ENCODE measurements at places on chromosomes 16 and 17.

- DNase-seq = peak; percentile 43
Measured at GRCh38 chr17:74241431-74241830, 28.1 kb downstream of the TTYH2 start.

DNA sequence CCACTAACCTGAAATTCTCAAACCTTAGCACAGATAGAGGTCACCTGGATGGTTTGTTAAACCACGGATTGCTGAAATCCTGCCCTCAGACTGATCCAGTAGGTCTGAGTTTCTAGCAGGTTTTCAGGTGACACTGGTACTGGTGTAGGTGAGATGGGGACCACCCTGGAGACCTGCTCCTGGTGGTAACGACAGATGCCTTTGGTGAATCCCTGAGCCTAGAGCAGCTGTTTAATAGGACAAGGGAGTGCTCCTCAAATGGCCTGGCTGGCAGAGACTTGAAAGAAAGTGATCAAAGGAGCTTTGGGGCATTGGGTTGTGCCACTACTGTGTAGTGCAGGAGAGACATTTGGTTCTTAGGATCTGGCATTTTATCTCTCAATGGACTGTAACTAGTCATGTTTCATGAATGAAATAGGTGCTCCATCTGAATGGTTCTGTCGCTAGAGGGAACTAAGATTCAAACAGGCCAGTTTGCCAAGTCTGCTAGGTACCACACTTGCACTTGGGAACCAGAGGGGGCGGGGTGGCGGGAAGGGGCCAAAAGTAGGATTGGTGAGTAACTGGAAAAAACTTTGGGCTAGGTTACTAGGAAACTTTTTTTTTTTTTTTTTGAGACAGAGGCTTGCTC is 2.9 kb upstream of the IFI35 start:
- DNase-seq = peak; percentile 81

GRCh38 chr17:49104511-49105074 is 28.0 kb upstream of the B4GALNT2 start:
- no peak for DNase-seq

GRCh38 chr17:80798595-80799537 is 192.8 kb upstream of the CHMP6 start:
- DNase-seq = no peak

DNA sequence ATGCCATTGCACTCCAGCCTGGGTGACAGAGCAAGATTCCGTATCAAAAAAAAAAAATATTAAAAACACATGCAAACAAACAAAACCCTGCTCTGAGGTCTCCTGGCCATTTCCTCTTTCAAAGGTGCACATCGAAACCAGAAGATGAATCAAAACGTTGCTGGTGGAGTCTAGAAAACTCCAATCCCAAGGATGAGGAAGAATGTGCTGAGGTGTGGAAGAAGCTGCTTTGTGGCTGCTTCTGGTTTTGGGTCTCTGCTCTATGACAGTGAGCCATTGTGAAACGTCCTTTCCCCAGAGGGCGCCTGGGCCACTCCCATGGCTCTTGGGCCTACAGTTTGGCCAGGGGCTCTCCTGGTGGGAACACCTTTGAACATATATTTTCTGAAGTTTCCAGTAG is 112.6 kb downstream of the IRF8 start:
- DNase-seq = no peak

GRCh38 chr16:71721066-71721740 is 3.3 kb downstream of the PHLPP2 start:
- no peak for DNase-seq

- DNase-seq = no peak
Measured at GRCh38 chr16:68668266-68668665, 23.2 kb downstream of the CDH3 start.

- DNase-seq = no peak
Measured at GRCh38 chr17:8222380-8222629, 11.9 kb upstream of the AURKB start.

DNA sequence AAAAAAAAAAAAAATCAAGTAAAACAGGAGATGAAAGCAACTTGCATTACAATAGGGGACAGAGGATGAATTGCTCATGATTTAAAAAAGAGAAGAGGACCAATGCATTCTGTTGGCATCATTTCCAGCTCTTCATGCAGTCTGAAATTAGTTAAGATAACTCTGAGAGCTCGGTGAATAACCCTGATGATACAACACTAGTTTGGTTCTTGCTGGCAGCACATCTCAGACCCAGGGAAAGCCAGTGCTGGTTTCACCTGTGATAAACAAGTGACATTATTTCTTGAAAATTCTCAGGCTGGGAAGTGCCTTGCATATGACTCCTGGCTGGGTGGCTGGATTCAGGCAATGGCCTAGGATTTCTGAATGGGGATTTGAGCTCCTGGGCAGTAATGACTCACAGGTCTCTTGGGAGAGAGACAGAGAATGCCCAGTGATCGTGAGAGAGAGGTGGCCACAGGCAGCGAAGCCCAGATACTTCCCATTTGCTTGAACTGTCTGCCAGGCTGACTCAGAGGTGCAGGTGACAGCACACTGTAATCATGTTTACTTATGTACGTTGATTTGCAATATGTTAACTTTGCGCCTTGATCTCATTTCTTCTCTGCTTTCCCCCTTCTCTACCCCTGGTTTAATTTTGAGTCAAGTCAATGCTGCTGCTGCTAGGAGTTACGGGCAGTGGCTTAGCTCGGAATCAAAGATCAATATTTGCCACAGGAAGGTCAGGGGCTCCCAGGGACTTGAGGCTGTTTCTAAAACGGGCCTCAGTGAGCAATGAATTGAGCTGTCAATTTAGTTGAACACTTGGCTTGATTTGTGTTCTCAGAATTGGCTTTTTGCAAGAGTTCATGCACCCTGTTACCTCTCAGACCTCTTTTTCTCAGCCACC is 27.1 kb downstream of the ARSG start:
- DNase-seq = peak; percentile 79

GRCh38 chr17:82098939-82099763 is 1.1 kb upstream of the FASN start:
- no peak for DNase-seq

GRCh38 chr17:80605326-80606066 is 60.9 kb downstream of the RPTOR start:
- DNase-seq = peak; percentile 71

DNA sequence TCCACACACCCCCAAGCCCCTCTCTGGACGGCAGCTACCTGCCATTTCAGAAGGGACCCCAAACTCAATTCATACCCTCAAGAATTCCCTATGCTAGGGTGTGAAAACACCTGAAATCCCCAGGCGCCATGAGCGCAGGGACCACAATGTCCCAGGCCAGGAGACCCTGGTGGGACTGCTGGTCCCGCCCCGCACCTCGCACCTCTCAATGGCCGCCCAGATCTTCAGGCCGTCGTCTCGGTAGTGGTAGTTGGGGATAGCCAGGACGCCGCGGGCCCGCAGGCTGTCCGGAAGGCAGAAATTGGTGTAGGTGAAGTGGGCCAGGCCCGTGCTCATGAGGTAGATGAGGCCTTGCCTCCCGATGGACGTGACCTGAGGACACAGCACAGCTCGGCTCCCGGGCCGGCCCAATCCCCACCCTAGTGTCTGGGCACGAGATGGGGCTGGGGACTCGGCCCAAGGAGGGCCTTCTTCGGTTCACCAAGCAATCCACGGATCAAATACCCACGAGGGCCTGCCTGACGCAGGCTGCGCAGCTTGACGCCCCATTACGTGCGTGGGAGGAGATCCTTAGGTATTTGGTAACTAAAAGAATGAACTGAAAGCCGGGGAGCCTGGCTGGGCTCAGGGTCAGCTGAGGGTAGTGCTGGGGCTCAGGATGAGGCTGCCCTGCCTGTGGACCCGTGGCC is 9.2 kb downstream of the ALOXE3 start:
- no peak for DNase-seq

- no peak for DNase-seq
Measured at GRCh38 chr17:80761110-80761871, 216.7 kb downstream of the RPTOR start.

DNA sequence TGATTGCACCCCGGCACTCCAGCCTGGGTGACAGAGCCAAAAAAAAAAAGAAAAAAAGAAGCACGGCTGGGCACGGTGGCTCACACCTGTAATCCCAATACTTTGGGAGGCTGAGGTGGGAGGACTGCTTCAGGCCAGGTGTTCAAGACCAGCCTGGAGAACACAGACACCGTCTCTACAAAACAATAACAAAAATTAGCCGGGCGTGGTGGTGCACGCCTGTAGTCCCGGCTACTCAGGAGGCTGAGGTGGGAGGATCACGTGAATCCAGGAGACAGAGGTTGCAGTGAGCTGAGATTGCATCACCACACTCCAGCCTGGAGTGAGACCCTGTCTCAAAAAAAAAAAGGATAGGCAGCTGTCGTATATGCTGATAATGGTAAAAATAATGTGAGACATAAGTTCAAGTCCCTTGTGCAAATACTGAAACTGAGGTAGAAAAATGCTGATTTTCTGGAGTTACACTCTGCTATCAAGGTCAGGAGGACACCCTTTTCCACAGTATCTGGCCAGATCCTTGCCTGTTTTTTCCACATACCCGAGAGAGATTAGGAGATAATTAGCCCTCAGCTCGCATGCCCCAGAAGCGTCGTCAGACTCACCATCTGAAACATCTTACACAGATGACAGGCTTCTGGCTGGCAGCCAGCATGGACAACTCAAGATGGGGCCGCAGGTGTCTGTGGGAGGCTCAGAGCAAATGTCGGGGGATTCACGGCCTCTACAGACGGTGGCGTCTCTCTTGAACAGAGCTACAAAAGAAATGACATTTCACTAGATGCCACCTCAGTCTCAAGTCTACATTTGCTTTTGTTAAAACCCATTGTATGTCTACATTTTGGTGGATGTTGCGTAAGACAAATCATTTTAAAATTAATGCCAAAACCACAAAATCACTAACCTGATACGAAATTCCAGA is 36.8 kb downstream of the WDR45B start:
- no peak for DNase-seq
